Fibroblast of lung (primary cell): ENCODE measurements at places on chromosomes 5 and 9. TPM values are rescaled to one million over a fixed set of nuclear protein-coding genes. Genes with fewer than 3 reads are reported as not detected.

GRCh38 chr5:54390539-54391031, 64.9 kb upstream of the HSPB3 start:
- no peaks in the 10 kb centered on the region for H3K36me3 ChIP-seq
- no peak for DNase-seq
- no peaks in the 10 kb centered on the region for H3K27me3 ChIP-seq
- no peak overlapping the region for H3K27ac ChIP-seq

The LCN12 gene
- total RNA-seq = 0.17 TPM in 1 of 2 replicates, not detected in the other

The C5orf52 gene
- total RNA-seq = not detected in 2 replicates

The C9orf153 gene
- 0.17 and 0.51 TPM in 2 replicates for total RNA-seq

GRCh38 chr9:96022445-96023051, 147.1 kb downstream of the ERCC6L2 start:
- H3K36me3 ChIP-seq = no peaks in the 10 kb centered on the region
- DNase-seq = no peak
- H3K4me3 ChIP-seq = no peak overlapping the region
- no peaks in the 10 kb centered on the region for H3K4me1 ChIP-seq
- H3K27ac ChIP-seq = no peak overlapping the region

DNA sequence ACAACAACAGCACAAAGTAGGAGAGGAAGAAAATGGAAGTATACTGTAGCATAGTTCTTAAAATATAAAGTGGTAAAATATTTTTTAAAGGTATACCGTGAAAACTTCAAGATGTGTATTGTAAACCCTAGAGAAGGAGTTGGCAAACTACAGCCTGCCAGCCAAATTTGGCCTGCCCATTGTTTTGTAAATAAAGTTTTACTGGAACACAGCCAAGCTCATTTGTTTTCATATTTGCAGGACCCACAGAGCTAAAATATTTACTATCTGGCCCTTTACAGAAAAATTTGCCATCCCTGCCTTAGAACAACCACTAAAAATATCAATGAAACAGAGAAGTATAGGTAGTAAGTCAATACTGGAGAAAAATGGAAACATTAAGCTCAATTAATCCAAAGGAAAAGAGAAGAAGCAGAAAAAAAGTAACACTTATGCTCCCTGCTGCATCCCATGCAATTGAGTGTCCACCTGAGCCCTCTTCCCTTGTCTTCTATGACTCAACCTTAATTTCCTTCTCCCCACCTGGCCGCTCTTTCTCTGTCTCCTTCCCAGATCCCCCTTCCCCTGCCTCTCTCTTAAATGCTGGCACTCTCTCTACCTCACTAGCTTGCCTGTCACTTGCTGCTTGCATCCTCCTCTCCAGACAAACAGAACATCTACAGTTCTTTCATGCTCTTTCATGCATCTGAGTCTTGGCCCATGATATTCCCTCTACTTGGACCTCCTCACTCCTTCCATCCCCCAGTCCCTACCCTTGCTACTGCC, 50.6 kb upstream of the FER start:
- H3K36me3 ChIP-seq = no peaks in the 10 kb centered on the region
- no peaks in the 10 kb centered on the region for H3K27me3 ChIP-seq
- no peak for DNase-seq
- no peak overlapping the region for H3K27ac ChIP-seq

The CFAP157 gene
- total RNA-seq = under 0.01 TPM in 2 replicates

DNA sequence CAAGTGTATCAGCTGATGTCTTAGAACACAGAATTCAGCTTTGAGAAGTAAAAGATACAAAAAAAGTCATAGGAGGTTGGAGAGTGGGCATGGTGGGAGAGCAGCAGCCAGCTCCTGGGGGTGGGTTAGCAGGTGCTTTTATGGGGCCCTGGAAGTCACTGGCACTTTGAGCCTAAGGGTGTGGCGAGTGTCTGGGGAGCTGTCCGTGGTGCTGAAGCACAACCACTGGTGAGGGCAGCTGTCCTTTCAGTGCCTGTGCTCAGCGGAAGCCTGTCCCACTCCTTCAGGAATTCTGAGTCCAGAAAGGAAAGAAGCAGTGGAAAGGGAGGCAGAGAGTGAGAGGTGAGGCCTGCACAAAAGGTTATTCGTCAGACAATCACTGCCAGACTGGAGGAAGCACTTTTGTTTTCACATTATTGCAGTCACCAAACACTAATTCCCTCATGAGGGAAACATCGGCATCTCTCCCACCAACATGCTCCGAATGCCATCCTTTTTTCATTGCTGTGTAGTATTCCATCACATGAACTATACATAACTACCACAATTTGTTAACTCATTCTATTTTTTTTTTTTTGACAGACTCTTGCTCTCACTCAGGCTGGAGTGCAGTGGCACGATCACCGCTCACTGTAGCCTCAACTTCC, 59.4 kb upstream of the RAPGEF1 start:
- no peak overlapping the region for H3K27ac ChIP-seq
- H3K4me1 ChIP-seq = no peaks in the 10 kb centered on the region
- peak; percentile 32 for DNase-seq
- no peak overlapping the region for H3K4me3 ChIP-seq

DNA sequence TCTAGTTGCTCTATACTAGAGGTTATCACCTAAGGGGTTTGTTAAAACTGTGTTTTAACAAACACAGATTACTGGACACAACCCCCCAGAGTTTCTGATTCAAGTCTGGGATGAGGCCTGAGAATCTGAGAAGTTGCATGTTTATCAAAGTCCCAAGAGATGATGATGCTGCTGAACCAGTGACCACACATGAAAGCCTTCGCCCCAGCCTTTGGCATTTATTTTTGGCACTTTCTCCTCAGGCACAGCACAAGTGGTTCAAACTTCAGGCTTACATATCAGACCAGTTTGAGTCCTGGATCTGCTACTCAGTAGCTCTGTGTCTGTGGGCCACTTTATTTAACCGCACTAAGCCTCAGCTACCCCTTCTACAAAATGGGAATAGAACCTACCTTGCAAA, 407.2 kb upstream of the PIK3R1 start:
- no peaks in the 10 kb centered on the region for H3K27me3 ChIP-seq
- no peaks in the 10 kb centered on the region for H3K36me3 ChIP-seq
- no peak overlapping the region for H3K4me3 ChIP-seq
- no peaks in the 10 kb centered on the region for H3K4me1 ChIP-seq
- no peak overlapping the region for H3K27ac ChIP-seq

The CCDC171 gene
- 4.6 and 4.8 TPM in 2 replicates for total RNA-seq

- peak overlapping the region; percentile 36 for H3K27ac ChIP-seq
- H3K4me3 ChIP-seq = no peak overlapping the region
- peaks cover 5% of the 10 kb centered on the region for H3K4me1 ChIP-seq
- H3K27me3 ChIP-seq = no peaks in the 10 kb centered on the region
These were observed 54.5 kb downstream of the GABBR2 start for GRCh38 chr9:98654247-98654646.

DNA sequence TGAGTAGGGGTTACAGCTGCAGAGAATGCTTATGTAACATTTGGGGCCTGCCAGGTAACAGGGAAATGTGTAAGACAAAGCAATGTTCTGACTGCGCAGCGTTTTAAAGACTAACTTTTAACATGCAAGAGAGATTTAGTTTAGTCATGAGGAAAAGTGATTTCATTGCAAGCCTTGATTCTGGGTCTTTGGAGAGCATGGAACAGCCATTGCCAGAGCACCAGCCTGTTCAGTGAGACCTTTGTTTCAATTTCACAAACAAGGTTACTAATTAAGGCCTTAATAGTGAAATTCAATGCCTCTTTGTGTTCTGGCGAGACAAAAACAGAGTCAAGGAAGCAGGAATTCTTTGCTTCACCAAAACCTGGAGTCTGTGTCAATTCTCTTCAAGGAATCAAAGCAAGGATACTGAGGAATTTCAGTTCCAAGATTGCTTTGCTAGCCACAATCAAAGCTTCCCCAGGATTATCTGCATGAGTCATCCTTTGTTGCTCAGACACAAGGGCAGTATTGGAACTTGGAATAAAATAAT, 14.4 kb downstream of the CKMT2 start:
- H3K27me3 ChIP-seq = no peaks in the 10 kb centered on the region
- DNase-seq = peak; percentile 84
- no peaks in the 10 kb centered on the region for H3K36me3 ChIP-seq
- no peaks in the 10 kb centered on the region for H3K4me1 ChIP-seq
- H3K4me3 ChIP-seq = no peak overlapping the region

The INSL4 gene
- not detected in 2 replicates for total RNA-seq

DNA sequence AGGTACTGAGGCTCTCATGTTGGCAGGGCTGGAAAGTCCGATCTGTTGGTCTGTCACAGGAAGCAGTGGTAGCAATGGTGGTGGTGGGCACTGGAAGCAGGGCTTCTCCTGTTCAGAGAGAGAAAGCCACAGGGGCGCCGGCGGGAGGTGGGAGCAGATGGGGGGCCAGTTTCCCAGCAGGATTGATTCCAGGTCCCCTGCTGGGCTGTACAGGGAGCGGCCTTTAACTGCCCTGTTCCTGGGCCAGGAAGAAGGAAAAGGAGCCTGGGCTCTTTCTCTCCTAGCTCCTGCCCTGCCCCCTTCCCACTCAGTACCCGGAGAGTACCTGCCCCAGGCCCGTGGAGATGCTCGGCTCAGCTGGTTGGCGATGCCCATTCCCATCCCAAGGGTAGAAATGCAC, 2.6 kb upstream of the DAB2IP start:
- peaks cover 31% of the 10 kb centered on the region for H3K27me3 ChIP-seq
- peaks cover 6% of the 10 kb centered on the region for H3K4me1 ChIP-seq
- no peaks in the 10 kb centered on the region for H3K36me3 ChIP-seq
- no peak for DNase-seq
- H3K4me3 ChIP-seq = no peak overlapping the region

DNA sequence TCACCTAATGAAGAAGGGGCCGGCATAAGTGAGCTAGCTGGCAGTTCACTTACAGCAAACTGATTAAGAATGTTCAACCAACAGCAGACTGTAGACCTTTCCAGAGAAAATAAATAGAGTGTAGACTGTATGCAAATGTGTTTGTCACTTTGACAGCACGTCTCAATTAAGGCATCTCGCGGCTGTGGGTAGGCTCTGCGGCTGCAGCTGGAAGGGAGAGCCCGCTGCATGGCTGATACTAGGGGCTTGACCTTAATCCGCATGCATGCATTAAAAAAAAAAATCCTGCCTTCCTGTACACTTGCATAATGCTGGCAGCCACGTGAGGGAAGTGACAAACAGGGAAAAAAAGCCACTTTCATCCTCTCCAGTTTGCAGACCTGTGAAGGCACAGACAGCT, 82.3 kb downstream of the CRB2 start:
- DNase-seq = peak; percentile 21
- no peak overlapping the region for H3K27ac ChIP-seq
- no peak overlapping the region for H3K4me3 ChIP-seq
- H3K36me3 ChIP-seq = no peaks in the 10 kb centered on the region

The CKMT2 gene
- total RNA-seq = 8.0 and 19.3 TPM in 2 replicates

GRCh38 chr5:162209005-162209605, 141.5 kb downstream of the GABRG2 start:
- no peak overlapping the region for H3K4me3 ChIP-seq
- H3K27me3 ChIP-seq = no peaks in the 10 kb centered on the region
- no peaks in the 10 kb centered on the region for H3K4me1 ChIP-seq
- no peak overlapping the region for H3K27ac ChIP-seq
- no peak for DNase-seq

- DNase-seq = peak; percentile 33
- no peak overlapping the region for H3K4me3 ChIP-seq
- no peaks in the 10 kb centered on the region for H3K36me3 ChIP-seq
- no peaks in the 10 kb centered on the region for H3K27me3 ChIP-seq
- peaks cover 9% of the 10 kb centered on the region for H3K4me1 ChIP-seq
- no peak overlapping the region for H3K27ac ChIP-seq
These were observed 78.2 kb downstream of the GCNT1 start for GRCh38 chr9:76537150-76537646.

DNA sequence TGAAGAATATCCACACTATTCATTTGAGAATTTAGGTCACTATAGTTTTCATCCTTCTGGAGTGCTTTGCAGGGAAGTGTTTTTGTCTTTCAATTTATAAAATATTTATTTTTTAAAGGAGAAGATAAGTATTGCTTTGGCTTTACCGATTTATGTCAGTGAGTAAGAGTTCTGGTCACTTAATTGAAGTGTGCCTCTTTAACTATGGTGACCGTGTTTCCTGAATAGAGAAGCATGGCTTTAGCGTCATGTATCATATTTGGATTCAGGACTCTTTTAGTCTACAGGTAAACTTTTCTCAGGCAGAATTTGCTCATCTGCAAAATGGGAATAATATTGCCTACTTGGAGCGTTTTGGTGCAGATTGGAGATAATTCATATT, 902 bp downstream of the BDP1 start:
- H3K27ac ChIP-seq = peak overlapping the region; percentile 88
- peak overlapping the region; percentile 99 for H3K4me3 ChIP-seq
- DNase-seq = no peak

The BOD1 gene
- total RNA-seq = 86.9 and 93.7 TPM in 2 replicates

GRCh38 chr5:1780614-1780930, 19.1 kb downstream of the MRPL36 start:
- H3K27me3 ChIP-seq = no peaks in the 10 kb centered on the region
- no peak for DNase-seq
- no peak overlapping the region for H3K27ac ChIP-seq
- no peak overlapping the region for H3K4me3 ChIP-seq
- no peaks in the 10 kb centered on the region for H3K36me3 ChIP-seq
- H3K4me1 ChIP-seq = no peaks in the 10 kb centered on the region

GRCh38 chr9:7316967-7317366, 482.6 kb downstream of the DMAC1 start:
- peaks cover 6% of the 10 kb centered on the region for H3K4me1 ChIP-seq
- H3K27me3 ChIP-seq = no peaks in the 10 kb centered on the region
- H3K36me3 ChIP-seq = no peaks in the 10 kb centered on the region
- H3K4me3 ChIP-seq = no peak overlapping the region

The BTNL9 gene
- total RNA-seq = not detected in 2 replicates

GRCh38 chr9:3863686-3864085, 337.9 kb upstream of the RFX3 start:
- peak overlapping the region; percentile 58 for H3K27ac ChIP-seq
- DNase-seq = peak; percentile 55
- H3K4me3 ChIP-seq = peak overlapping the region; percentile 9
- no peaks in the 10 kb centered on the region for H3K36me3 ChIP-seq
- H3K4me1 ChIP-seq = peaks cover 4% of the 10 kb centered on the region

- H3K4me1 ChIP-seq = no peaks in the 10 kb centered on the region
- DNase-seq = no peak
These were observed 72.1 kb downstream of the ADRB2 start for GRCh38 chr5:148898413-148899075.

GRCh38 chr9:135994501-135995192, 33.5 kb upstream of the UBAC1 start:
- H3K27ac ChIP-seq = no peak overlapping the region
- no peaks in the 10 kb centered on the region for H3K36me3 ChIP-seq
- H3K27me3 ChIP-seq = no peaks in the 10 kb centered on the region
- H3K4me3 ChIP-seq = no peak overlapping the region
- DNase-seq = no peak
- peaks cover 9% of the 10 kb centered on the region for H3K4me1 ChIP-seq

The TEK gene
- total RNA-seq = 0.51 and 1.8 TPM in 2 replicates

DNA sequence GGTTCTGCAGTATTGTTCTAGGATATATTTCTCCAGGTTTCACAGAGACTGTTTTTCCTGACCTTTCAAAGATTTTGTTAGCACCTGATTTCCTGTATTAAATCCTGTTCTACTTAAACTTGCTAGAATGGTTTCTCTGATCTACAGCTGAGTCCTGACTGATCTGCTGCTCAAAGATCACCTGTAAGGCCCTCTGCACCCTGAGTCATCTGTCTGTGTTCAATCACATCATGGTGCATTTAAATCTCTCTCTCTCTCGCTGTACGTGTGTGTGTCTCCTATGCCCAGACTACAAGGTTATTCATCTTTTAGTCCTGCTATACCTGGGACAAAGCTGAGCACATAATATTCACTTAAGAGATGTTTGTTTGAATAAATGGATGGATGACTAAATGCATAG, 13.3 kb upstream of the C5orf63 start:
- no peaks in the 10 kb centered on the region for H3K27me3 ChIP-seq
- no peak for DNase-seq
- no peaks in the 10 kb centered on the region for H3K36me3 ChIP-seq
- H3K4me3 ChIP-seq = no peak overlapping the region
- no peak overlapping the region for H3K27ac ChIP-seq
- peaks cover 6% of the 10 kb centered on the region for H3K4me1 ChIP-seq
